ENCODE measurements at places on chromosomes 12 and 14. TPM values are rescaled to one million over a fixed set of nuclear protein-coding genes. Genes with fewer than 3 reads are reported as not detected.

- DNase-seq, result no peak
Measured at GRCh38 chr12:23424685-23425084, 524.8 kb downstream of the SOX5 start.

KRT77 gene
- total RNA-seq, result not detected

- no peak for DNase-seq
Measured at GRCh38 chr12:47817272-47818006, 2.3 kb downstream of the HDAC7 start.

KRT79 gene
- 3.9 TPM for total RNA-seq

DNA sequence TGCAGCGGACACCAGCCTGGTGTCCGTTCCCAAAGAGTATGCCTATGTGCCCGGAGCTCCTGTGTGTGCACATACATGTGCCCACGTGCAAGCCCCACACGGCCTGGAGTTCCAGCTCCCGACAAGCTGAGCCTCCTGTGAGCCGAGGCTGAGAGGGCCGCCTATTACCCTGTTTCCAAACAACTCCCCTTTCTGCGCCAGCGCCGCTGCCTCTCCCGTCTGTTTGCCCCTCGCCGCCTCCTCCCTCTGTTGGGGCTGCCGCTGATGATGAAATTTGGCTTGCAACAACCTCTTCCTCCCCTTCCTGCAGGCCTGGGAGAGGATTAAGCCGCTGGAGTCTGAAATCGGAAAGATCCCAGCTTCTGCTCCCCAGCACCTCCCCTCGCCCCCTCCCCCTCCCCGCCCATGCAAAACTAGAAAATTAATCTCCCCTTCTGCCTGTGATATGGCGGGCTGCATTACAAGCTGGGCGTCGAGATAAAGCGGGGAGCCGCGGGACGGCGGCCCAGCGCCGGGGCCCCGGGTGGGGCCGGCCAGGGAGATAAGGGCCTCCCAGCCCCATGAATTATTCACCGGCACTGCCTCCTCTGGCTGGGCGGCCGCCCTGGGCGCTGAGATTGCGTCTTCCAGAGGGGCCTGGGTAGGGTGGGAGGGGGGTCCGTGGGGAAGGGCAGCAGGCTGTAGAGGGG, 6.8 kb upstream of the ASIC1 start:
- peak; percentile 75 for DNase-seq

DNA sequence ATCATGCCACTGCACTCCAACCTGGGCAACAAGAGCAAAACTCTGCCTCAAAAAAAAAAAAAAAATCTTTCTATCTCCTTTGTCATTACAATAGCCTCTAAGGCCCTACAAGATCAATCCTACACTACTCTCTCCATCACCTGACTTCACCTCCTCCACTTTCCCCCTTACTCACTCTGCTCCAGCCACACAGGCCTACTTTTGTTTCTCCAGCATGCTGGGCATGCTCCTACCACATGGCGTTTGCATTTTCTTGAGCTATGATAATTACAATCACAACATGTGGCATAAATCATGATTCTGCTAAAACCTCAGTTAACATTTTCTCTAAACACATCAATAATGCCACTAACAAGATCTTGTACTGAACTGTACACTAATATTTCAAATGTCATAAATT, 7.8 kb downstream of the PPP1R13B start:
- DNase-seq, result no peak

DNA sequence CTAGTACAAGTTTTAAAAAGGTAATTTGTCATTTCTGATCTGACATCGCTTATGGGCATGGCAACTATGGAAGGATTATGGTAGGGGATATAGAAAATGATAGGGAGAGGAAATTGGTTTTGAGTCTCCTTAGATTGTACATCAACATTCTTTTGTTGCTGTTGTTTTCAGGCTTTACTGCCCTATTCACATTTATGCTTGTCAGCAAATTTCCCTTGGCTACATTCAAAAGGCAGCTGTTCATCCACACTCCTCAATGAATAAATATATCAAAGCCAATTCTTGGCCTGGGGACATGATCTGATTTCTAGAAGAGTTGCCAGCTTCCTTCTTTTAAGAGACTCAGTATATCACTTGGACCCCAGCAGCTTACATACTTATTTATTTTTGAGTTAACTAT, 283.4 kb downstream of the CEP128 start:
- no peak for DNase-seq

GRCh38 chr14:100007254-100007653, 58.0 kb upstream of the EVL start:
- DNase-seq, result no peak

DNA sequence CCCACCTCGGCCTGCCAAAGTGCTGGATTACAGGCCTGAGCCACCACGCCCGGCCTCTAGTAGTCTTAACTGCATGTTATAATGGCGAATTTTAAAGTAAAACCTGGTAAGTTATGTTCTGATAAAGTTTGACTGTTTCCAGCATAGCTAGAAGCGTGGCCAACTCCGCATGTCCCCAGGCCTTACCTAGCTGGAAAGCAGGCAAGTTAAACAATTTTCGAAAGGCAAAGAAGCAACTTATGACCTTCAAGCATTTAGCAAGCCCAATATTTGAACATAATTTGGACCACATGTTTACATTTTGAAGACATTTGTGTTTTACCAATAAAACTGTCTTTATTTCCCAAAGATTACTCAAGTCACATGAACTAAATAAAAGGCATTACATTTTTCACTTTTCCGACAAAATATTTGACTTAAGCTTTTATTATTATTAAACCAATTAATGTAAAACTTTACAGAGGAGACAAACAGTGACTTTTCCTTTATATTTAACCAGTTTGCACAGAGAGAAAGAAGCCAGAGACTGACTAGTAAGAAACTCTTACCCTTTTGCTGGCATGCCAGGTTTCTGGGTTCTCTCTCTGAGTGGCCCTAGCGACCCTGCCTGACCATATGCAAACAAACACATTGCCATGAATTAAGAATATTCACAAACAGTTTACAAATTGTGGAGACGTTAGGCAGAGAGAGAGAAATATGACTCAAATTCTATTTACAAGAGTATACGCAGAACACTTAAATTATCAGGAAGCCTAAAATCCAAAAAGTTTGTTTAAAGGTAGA, 106.3 kb downstream of the RIN3 start:
- no peak for DNase-seq

DNA sequence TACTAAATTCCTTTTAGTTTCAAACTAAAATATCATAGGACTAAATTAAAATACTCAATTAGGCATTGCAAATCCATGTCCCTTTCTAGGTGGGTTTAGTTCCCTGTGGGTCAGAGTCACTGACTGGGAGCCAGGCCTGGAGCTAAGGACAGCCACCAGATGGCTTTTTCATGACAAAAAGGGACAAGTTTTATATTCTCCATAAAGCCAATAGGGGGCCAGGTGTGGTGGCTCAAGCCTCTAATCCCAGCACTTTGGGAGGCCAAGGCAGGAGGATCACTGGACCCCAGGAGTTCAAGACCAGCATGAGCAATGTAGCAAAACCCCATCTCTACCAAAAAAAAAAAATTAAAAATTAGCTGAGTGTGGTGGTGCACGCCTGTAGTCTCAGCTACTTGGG, 35.4 kb upstream of the EIF5 start:
- DNase-seq, result no peak

DNA sequence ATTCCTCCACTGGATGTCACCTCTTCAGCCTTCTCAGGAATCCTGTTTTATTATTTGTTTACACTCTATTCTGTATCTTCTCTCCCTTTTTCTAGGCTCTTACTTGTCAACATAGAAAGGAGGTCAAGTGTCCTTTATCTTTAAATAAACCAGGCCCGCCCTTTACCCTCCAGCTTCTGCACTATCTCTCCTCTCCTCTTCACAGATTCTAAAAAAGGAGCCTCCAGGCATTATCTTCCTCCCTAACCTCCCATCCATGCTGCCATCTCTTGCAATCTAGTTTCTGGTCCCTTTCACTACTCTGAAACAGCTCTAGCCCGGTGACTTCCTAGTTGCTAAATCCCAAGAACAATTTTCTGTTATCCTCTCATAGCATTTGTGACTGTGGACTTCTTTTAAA, 24.1 kb upstream of the ARID2 start:
- DNase-seq, result no peak

DNA sequence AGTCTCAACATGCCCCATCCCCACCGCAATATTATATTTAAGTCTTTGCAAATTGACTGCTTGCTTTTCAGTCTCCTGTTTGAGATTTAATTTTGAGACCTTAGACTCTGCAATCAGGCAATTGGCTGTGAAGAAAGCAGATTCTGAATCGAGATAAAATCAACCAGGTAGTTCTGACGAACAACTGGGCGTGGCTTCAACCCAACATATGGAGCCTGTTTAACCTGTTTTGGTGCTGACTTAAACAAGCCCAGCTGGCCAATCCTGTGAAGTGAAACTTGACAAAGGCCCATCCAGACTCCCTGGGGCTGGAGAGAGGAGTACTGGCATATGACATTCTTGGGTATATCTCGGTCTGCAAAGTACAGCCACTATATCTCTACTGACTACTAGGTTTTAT, 9.8 kb upstream of the CIPC start:
- peak; percentile 59 for DNase-seq

Measured in lower lobe of right lung (tissue), 2 donors.